A549 treated with RU486 at 1 μM for 4 hours (cell line): ENCODE measurements at places on chromosomes 2 and 18. TPM values are rescaled to one million over a fixed set of nuclear protein-coding genes. Genes with fewer than 3 reads are reported as not detected.

The ANKRD30B gene
- not detected in 5 replicates for total RNA-seq

The ALPI gene
- not detected in 5 replicates for total RNA-seq

The L3MBTL4 gene
- total RNA-seq = not detected in 5 replicates

The NCKAP5 gene
- total RNA-seq = 0.90 to 2.4 TPM (median 0.96 TPM) in 5 replicates

The OSBPL6 gene
- 5.7 to 8.7 TPM (median 7.0 TPM) in 5 replicates for total RNA-seq

The LOXHD1 gene
- total RNA-seq = not detected in 5 replicates

The SKOR2 gene
- total RNA-seq = not detected in 5 replicates

The ADRA2B gene
- total RNA-seq = 0.06 to 0.10 TPM (median 0.06 TPM) in 4 of 5 replicates, not detected in the other

The PROKR1 gene
- total RNA-seq = not detected in 5 replicates

The CDH20 gene
- total RNA-seq = not detected in 5 replicates

The ASIC4 gene
- 0.05 to 0.07 TPM in 2 of 5 replicates, not detected in the others for total RNA-seq

The GPR39 gene
- 9.9 to 10.4 TPM (median 10.4 TPM) in 5 replicates for total RNA-seq

The MYOM1 gene
- total RNA-seq = 0.07 to 0.25 TPM (median 0.08 TPM) in 5 replicates

The CKAP2L gene
- 8.6 to 19.4 TPM (median 14.2 TPM) in 5 replicates for total RNA-seq

The SLC5A7 gene
- not detected in 5 replicates for total RNA-seq

The MGAT4A gene
- total RNA-seq = 0.85 to 1.6 TPM (median 1.4 TPM) in 5 replicates

The PLEK gene
- total RNA-seq = not detected in 5 replicates

The ZRANB3 gene
- total RNA-seq = 4.3 to 7.0 TPM (median 4.8 TPM) in 5 replicates

The FOSL2 gene
- total RNA-seq = 39.0 to 53.5 TPM (median 47.6 TPM) in 5 replicates
